ENCODE measurements at places on chromosomes 4 and X.

GRCh38 chrX:70508296-70508911 lies 63.8 kb downstream of the DLG3 start:
- no peak for DNase-seq

GRCh38 chr4:168636506-168637196 lies 139.8 kb downstream of the PALLD start:
- DNase-seq, result no peak

DNA sequence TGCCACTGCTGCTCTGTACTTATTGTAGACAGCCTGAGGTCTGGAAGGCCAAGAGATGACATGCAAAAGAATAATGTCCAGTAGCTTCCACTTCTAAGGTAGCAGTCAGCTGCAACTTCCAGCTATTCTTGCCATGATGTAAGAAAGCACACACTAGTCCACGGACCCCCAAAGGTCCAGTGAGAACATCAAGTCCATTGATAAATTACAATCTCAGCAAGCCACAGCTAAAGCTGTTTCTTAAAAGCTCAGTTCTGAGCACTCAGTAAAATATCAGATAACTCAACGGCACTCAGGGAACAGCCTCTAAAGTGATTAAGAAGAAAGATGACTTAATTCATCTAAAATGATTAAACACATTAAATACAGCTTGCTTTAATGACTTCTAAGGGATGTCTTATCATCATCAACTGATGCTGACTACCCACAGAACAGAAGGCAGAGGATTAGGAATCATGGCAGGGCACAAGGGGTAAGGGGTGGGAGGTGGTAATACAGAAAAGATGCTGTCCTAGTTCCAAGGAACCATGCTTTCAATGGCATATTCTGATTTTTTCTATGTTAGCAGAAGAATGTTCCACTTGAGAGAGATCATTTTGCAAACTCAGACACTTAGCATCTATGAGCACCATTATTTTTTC lies 99.1 kb upstream of the CBR4 start:
- no peak for DNase-seq

- no peak for DNase-seq
These were observed 3.7 kb upstream of the NR0B1 start for GRCh38 chrX:30312858-30313257.

GRCh38 chrX:9770319-9770718 lies 4.7 kb upstream of the GPR143 start:
- no peak for DNase-seq

DNA sequence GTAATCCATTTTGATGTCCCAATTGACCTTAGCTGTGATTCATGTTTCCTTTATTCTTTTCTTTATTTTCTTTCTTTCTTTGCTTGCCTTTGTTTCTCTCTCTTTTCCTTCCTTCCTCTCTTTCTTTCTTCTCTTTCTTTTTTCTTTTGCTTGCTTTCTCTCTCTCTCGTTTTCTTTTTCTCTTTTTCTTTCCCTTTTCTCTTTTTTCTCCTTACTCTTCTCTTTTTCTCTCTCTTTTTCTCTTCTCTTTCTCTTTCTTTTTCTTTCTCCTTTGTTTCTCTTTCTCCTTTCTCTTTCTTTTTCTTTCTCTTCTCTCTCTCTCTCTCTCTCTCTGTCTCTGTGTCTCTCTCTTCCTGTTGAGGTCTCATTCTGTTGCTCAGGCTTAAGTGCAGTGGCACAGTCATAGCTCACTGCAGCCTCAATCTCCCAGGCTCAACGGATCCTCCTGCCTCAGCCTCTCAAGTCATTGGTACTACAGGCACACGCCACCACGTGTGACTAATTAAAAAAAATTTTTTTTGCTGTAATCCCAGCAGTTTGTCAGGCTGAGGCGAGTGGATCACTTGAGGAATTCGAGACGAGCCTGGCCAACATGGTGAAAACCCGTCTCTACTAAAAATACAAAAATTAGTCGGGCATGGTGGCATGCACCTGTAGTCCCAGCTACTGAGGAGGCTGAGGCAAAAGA lies 8.0 kb upstream of the DHRSX start:
- DNase-seq, result no peak

- no peak for DNase-seq
These were observed 172.9 kb downstream of the PTTG2 start for GRCh38 chr4:38132843-38133662.

DNA sequence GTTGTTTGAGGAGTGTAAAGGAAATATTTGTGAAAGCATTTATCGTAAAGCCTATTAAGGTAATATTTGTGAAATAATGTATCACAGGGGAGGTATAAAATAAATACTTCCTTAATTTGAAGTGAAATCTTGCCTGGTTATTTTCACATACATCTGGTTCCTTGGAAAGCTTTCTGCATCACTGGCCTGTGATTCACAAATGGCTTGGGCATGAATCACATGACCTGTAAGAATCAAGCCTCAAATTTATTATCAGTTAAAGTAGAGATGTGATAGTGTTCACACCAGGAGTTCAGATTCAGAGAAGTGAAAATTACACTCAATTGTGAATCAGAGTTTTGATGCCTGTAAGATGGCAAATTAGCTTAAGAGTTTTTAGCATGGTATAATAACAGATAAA lies 1911.4 kb downstream of the STIM2 start:
- no peak for DNase-seq

DNA sequence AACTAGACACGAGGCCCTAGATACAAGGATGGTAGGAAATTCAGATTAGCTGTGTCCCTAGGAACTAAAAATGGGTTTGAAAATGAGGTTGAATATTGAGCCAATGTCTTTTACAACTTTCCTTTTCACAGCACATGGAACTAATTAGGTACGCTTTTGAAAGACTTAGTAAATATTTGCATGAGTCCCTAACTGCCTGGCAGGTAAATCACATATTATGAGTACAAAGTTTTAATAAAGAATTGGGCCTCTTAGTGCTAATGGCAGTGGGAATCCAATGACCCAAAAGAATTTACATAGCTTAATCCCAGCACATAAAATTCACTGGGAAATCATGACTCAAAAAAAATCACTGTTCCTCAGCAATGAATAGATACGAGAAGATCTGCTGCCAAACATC lies 16.8 kb downstream of the MUC7 start:
- no peak for DNase-seq

GRCh38 chrX:136608295-136608933 lies 39.5 kb upstream of the CD40LG start:
- DNase-seq, result peak; percentile 21

DNA sequence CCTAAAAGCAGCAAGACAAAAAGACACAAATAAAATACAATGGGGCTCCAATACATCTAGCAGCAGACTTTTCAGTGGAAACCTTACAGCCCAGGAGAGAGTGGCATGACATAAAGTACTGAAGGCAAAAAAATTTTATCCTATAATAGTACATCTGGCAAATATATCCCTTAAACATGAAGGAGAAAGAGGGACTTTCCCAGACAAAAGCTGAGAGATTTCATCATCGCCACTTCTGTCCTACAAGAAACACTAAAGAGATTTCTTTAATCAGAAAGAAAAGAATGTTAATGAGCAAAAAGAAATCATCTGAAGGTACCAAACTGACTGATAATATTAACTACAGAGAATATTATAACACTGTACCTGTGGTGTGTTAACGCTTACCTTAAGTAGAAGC lies 86.4 kb downstream of the ANKRD17 start:
- no peak for DNase-seq

DNA sequence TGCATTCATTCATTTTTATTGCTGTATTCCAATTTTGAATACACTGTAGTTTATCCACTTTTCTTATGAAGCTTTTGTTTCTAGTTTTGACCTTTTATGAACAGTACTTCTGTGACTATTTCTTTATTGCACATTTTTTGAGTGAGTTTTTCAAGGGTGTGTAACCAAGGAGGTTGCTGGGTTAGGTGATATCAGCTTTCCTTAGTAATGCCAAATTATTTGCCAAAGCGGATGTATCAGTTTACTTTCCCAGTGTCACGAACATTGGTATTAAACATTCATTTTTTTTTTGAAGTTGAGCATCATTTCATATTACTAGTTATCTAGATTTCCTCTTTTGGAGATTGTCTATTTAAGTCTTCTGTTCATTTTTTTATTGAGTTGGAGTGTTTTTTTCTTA lies 32.9 kb downstream of the STIM2 start:
- no peak for DNase-seq

DNA sequence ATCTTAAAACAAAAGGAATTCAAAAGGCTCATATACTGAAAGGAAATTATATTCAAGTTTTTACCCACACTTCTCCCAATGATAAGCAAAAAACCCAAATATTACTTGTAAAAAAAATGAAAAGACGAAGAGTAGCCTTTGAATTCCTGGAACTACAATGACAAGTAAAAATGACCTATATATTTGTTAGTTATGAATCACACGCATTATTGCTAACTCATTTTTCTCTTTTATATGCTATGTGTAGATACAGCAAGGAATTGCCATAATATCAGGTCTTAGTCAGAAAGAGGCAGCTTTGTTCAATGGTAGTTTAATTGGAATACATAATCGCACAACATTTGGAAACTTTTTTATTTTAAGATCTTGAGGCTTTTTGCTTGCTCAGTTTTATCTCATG lies 22.7 kb upstream of the ASB5 start:
- DNase-seq, result no peak

GRCh38 chrX:20988118-20988517 lies 386.1 kb upstream of the CNKSR2 start:
- no peak for DNase-seq

DNA sequence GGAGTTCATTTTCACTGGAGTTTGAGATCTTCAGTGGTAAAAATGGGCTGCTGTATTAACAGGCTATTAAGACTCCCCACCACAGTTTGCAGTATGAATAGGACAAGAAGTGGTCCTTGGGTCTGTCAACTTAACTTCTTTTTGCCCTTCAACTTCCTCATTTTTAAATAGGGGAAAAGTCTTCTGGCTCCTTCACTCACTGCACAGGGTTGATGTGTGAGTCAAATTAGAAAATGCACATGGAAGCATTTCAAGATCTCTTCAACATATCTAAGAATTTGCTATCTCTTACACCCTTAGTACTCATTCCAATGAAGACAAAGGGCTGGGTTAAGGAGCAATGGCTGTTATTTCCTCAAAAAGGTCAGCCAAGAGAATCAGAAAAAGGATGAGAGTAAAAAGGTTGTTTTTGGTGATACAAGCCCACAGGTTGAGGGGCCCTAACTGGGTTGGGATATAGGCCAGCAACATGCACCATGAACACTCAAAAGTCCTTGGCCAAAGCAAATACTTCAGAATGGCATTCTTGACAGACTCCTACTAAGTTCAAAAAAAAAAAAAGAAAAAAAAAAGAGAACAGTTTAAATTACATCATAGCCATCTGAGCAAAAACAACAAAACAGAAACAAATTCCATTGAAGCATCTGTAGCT lies 13.4 kb downstream of the PDE5A start:
- no peak for DNase-seq

- no peak for DNase-seq
These were observed 15.6 kb downstream of the FAM53A start for GRCh38 chr4:1668488-1668840.

- no peak for DNase-seq
These were observed 186.1 kb upstream of the SLITRK2 start for GRCh38 chrX:145631461-145631951.

DNA sequence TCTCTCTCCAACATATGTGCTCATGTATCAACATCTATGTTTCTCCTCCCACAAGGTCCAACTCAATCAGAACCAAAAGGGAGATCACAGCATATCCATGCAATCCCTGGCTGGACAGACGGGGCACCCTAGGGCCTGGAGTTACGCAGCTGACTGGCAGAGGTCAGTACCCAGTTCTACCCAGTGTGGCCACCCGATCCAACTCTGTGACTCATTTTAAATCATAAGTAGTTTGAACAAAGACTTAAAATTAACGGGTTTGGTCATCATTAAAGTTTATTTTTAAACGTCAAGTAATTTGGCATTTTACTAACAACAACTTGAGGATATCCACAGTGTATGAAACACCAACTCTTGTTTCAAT lies 59.5 kb downstream of the APBB2 start:
- no peak for DNase-seq

GRCh38 chr4:22196551-22196950 lies 248.0 kb upstream of the KCNIP4 start:
- DNase-seq, result no peak

GRCh38 chrX:41014776-41015360 lies 70.4 kb upstream of the USP9X start:
- peak; percentile 1 for DNase-seq

- no peak for DNase-seq
These were observed 68.6 kb downstream of the NHS start for GRCh38 chrX:17443556-17443955.

DNA sequence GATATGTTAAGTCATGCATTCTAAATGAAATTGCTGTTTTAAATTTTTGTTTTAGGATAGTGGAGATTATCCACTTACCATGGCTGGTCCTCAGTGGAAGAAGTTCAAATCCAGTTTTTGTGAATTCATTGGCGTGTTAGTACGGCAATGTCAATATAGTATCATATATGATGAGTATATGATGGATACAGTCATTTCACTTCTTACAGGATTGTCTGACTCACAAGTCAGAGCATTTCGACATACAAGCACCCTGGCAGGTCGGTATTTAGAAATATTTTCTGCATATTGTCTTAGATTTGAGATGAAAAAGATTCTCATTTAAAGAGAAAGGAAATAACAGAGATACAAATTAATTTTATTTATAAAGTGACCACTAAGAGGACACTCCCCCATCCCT lies 83.6 kb downstream of the STAG2 start:
- no peak for DNase-seq

GRCh38 chr4:176193938-176194337 lies 1.4 kb downstream of the SPATA4 start:
- DNase-seq, result peak; percentile 35

GRCh38 chrX:79412166-79412565 lies 45.0 kb upstream of the ITM2A start:
- DNase-seq, result no peak

DNA sequence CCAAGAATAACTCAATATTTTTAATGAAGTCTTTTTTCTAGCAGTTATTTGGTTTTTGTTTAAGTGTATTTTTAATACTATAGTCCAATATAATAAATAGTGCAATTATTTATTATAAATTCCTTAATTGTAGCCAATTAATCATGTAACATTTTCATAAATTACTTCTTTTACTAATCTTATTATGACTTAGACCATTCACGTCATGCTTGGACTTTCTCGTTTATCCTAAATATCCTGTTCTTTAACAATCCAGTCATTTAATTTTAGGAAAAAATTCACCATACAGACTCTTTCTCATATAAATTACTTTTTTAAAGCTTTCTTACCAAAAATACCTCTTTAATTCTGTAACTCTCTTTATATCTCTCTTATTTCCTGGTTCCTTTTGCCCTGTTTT lies 350.1 kb downstream of the AR start:
- no peak for DNase-seq

DNA sequence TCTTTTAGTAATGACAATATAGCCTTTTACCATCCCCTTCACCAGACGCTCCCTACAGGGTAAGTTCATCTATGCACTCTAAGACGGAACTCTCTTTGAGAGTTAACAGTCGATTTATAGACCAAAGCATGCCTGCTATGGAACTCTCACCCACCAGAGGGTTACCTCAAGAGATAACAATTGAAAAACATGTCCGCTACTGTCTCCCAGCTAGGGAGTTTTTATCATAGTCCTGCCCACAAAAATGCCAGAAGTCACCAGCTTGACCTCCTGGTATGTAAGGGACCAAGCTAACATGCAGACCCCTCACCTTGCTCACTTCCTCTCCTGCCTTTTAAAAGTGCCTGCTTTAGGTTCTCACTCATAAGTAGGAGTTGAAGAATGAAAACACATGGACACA lies 16.7 kb upstream of the YTHDC1 start:
- no peak for DNase-seq
